ENCODE measurements at places on chromosomes 12 and 14.

GRCh38 chr14:75283833-75284563 is 5.4 kb downstream of the FOS start:
- no peak for DNase-seq

DNA sequence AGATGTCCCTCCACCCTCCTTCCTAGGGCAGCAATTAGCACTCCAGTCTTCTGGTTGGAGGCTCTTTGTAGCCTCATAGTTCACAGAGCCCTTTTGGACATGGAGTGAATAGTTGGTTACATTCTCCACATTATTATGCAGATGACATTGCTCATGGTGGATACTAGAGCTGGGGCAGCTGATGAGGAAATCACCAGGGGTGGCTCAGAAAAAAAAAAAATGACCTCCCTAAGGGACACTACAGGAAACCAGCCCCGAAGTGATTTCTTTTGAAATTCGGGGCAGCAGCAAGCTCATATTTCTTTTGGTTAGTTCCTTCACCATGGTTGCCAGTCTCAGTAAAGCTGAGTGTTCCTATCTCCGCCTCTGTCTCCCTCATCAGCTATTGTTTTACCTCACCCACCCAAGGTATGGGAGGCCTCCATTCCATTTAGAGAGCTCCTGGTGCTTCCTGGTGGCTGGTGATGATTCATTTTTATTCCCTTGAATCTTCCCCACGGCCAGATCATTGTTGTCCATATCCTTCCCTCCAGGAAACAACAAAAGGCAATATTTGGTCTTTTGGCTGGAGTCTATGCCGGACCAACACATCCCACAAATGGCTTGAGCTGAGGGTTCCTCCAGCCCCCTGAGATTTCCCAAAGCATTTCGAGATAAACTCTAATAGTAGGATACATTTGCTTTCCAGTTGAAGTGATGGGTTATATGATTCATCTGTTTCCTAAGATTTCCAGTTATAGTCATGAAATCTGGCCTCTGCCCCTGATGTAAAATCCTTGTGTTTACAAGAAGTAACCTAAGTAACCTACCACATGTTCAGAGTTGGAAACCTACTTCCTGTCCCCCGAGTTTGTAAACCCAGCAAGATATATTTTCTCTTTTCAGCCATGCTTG is 56.2 kb upstream of the NID2 start:
- DNase-seq = no peak

- DNase-seq = no peak
Observed at GRCh38 chr14:31950764-31951637, 126.1 kb upstream of the ARHGAP5 start.

DNA sequence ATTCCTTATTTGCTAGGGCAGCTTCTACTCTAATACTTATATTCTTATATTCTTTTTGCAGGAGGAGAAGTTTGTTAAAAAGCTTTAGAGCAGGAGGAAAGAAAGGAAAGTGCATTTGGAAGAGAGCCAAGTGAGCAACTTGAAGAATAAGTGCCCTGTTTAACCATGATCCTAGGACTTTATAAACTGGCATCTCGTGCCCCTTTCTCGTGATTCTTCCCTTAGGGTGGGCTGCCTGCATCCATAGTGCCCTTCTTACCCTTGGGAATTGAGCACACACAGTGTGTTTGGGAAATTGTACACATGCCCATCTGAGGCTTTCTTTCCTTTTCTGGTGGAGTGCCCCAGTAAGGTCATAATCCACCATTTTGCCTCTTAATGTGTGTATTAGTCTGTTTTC is 141.9 kb downstream of the NUBPL start:
- DNase-seq = no peak

DNA sequence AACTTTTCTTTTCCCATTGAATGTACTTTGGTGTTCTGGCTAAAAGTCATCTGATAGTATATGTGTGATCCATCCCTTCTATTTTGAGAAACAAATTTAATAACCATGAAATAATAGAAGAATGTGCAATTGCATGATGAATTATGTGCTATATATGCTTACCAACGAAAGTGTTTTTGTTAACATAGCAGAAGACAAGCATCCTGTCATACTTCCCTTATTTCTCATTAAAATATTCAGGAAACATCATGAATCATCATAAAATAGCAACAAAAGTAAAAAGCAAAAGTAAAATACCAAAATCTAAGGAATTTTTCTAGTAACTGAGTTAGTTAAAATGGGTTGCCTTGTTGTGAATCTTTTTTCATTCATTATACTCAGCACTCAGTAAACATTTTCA is 409.0 kb upstream of the PDE3A start:
- DNase-seq = no peak

GRCh38 chr14:101369194-101369915 is 191.9 kb upstream of the DIO3 start:
- no peak for DNase-seq

DNA sequence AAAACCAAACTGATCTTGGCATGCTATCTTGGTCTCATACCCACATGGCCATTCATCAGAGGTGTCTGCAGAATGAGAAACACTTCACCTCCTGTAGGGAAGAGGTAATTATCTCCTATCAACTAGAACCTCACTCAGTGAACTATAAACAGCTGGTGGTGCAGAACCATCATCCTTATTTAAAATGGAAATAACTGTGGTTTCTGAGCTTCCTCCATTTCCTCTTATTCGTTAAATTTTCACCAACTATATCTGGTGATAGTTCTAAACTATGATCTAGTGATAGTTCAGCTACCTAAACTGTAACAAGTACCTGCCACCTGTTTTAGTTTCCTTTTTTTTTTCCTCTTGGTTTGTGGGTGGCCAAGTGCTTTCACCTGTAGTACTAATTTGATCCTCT is 218.5 kb downstream of the FUT8 start:
- no peak for DNase-seq

GRCh38 chr14:102772781-102773570 is 4.3 kb upstream of the TRAF3 start:
- no peak for DNase-seq

DNA sequence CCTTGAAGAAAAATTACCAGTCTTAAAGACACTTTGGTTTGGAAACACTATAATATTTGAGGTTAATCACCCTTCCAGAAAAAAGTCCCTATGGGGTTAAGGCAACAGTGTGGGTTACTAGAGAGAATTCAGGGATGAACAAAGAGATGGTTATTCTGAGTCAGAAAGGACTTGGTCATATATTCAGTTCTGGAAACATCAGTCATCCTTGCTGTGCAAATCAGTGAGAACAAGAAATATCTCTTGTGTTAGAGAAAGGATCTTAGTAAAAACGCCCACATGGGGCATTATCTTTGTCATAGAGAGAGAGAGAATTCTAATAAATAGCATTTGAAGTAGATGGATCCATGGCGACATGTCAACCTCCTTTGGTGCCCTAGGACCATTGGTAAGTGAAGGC is 59.4 kb upstream of the E2F7 start:
- no peak for DNase-seq

GRCh38 chr12:123602651-123603195 is 824 bp downstream of the DDX55 start:
- no peak for DNase-seq

DNA sequence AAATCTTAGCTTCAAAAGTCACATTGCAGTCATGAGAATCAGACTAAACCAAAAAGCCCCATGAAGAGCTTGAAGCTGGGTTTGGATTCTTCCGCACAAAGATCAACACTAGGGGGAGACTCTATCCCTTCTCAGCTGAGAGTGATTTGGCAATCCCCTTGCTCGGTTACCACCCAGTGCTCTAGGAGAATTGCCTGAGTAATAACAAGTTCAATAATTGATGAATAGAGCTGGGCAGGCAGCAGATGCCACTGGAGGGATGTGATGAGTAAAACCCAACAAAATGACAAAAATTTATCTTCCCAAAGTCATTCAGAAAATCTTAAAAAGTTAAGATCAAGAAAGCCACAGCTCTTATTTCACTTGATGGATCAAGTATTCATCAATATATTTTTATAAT is 185.6 kb upstream of the ARID2 start:
- peak; percentile 9 for DNase-seq

DNA sequence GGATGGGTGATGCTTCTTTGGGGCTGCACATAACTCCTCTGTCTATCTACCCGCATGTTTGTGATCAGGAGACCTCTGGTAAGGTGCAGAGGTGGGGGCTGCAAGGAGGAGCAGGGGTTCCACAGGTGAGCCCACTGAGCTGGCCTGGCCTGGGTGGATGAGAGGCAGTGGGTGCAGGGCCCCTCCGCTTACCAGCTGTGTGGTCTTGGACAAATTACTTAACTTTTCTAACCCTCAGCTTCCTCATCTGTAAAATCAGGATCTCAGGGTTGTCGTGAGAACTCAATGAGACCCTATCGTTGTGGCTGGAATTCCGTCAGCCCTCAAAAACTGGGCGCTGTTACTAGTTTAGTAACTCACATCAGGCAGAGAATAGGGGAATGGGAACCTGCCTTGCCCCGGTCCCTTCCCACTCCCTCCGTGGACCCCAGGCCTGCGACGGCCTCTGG is 7.5 kb downstream of the PTPN6 start:
- DNase-seq = no peak

- DNase-seq = no peak
Observed at GRCh38 chr14:47186486-47186885, 488.9 kb downstream of the MDGA2 start.

GRCh38 chr12:91732086-91732485 is 413.6 kb downstream of the BTG1 start:
- no peak for DNase-seq

Data from T-helper 9 cell (primary cell).